ENCODE measurements at places on chromosomes 5 and 9.
A peak's percentile ranks its signal among the peaks of the same experiment; 100 is the strongest.

- no peak for DNase-seq
Measured at GRCh38 chr5:146400201-146400600, 46.9 kb upstream of the TCERG1 start.

DNA sequence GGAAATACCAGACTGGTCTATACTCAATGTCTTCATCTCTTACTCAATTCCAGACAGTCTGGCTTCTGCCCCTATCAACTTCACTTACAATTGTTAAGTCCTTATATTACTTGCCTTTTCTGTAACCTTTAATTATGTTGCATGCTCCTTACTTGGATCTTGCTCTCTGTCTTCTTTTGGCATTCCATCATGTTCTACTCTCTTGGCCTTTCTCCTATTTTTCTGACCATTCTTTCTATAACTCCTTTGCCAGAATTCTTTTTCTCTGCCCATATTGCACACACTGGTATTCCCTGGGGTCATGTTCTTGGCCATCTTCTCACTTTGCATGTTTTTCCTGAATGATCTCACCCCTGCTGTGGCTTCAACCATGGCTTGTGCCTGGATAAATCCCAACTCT is 209.8 kb upstream of the ZNF462 start:
- DNase-seq = no peak

- DNase-seq = no peak
Measured at GRCh38 chr9:117526674-117527073, 111.8 kb upstream of the ASTN2 start.

DNA sequence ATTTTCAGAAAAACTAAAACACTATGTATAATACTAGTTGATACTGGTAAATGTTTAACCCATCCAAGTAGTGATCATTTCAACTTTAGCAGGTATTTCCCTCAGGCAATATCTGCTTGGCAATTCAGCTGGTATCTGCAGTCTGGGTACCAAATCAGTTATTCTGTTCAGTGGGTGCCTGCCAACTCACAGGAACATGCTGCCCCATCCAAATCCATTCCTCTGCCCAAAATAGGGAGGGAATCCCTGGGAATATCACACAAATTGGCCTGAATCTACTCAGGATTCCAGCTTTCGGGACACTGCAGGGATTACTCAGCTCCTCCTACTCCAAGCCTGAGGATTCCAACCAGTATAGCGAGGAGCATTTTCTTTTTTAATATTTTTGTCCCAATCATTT is 61.7 kb upstream of the PDE4D start:
- DNase-seq = no peak

DNA sequence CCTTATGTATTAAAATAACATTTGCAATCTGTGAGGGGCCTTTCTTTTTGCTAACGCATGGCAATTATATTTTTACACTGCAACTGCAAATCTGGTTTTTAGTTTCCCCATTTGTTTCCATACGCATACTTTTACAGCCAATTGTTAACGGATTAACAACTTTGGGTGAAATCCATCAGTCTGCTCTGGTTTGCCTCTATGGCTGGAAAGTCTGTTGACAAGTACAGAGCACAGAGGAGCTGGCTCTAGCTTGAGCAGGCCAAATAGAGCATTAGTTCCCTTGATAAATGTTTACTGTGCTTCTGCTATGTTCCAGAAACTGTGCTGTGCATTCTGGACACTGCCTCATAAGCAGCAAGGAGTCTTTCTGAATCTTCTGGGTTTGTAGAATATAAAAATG is 400.4 kb upstream of the KIF2A start:
- no peak for DNase-seq

- no peak for DNase-seq
Measured at GRCh38 chr9:112380102-112380824, at the start of gene HSDL2. Gene HSDL2 (plus strand): TSS chr9:112380108. CDS start chr9:112380164, 56 bp downstream.

- DNase-seq = no peak
Measured at GRCh38 chr5:133234911-133235310, 183.1 kb downstream of the HSPA4 start.

DNA sequence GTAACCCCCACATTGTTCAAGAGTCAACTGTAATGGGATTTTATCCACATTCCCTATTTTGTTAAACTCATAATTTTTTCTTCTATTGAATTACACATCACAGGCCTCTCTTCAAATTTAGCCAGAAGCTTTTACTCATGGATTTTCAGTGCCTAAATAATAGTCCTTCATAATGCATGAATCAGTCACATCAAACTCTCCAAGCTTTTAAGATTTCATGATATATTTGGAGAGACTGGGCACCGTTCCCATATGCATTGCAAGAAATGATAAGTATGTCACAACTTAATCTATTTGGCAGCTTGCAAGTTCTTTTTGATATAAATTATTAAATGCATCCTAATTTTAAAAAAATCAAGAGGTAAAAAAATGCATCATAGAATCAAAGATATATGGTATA is 465.9 kb downstream of the DMAC1 start:
- no peak for DNase-seq

DNA sequence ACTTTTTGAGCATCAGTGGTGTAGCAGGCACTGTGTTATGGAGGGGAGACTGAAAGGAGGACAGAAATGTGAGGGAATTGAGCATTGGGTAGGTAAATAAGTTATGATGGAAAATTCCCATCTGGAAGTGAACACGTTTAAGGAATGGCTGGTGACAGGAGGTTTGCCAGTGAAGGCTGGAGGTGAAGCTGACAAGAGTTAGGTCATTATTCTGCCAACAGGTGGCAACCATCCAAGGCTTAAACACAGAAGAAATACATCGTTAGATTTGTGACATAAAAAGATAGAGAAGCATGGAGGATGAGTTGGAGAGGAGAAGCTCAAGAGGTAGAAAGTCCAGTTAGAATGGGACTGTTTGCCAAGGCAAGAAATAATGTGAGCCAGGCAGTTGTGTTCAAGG is 455.3 kb upstream of the SGCD start:
- no peak for DNase-seq

GRCh38 chr5:154811653-154812465 is 38.5 kb downstream of the FAXDC2 start:
- DNase-seq = peak; percentile 25

DNA sequence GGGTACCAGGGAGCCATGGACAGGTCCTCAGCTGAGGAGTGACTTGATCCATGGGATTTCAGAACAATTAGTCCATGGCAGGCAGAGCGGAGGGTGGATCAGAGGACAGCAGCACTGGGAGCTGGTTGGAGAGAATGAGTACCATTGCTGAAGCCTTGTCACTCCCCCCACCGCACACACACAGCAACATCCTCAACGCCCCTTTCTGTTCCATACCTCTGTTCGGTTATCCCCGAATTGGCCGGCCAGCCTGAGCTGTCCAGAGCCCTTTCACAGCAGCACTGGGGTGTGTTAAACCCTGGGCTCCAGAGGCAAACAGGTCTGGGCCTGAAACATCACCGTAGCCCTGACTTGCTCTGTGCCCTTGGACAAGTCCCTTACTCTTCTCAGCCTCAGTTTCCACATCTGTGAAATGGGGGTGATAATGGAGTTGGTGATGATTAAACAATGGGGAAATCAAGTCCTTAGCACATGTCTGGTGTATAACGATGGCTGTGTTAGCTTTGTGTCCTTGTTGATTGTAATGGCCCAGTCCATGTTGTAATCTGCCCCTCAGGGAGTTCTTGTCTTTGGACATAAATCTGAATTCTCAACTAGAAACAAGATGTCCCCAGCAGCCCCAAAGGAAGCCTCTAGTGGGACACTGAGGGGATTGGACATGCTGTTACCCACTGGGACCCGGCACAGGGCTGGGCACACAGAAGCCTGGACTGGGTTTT is 16.9 kb downstream of the GSN start:
- no peak for DNase-seq

DNA sequence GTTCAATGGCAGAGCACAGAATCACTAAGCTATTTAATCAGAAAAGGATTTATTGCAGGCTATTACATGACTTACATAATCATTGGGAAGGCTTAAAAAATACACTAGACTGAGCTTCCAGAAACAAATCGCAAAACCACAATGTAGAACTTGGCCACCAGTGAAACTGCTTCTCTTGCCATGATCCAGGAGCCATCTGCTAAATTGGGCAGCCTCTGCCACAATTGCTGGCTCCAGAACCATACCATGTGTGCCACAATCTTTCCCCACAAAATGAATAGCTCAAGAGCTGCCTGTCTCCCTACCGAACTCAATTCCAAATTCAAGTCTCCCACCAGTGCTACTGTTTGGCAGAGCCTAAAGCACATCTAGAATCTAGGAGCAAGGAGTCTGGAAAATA is 9.8 kb upstream of the ERAP1 start:
- DNase-seq = no peak

GRCh38 chr5:171750311-171750788 is 35.3 kb upstream of the SMIM23 start:
- no peak for DNase-seq

- no peak for DNase-seq
Measured at GRCh38 chr5:129051283-129051682, 43.3 kb upstream of the ISOC1 start.

GRCh38 chr5:14250084-14250695 is 107.0 kb downstream of the TRIO start:
- DNase-seq = peak; percentile 55

- no peak for DNase-seq
Measured at GRCh38 chr5:125560476-125561225, 814.2 kb upstream of the ZNF608 start.

GRCh38 chr5:14450018-14450524 is 131.5 kb upstream of the OTULINL start:
- DNase-seq = no peak

DNA sequence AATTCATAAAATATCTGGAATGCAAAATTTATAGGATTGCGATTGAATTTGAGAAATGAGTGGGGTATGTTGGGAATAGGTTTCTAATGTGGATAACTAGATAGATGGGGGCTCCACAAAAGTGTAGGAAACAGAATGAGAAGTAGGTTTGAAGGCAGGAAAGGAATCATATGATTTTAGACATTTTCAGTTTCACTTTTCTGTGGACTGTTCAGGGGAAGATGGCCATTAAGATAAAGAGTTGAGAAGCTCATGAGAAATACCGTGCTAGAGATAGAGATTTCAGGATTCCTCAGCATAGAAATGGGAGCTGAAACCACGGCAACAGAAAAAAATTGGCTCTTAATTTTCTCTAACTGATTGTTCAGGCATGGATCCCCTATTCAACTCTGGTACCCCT is 163.4 kb upstream of the CD180 start:
- no peak for DNase-seq

- DNase-seq = no peak
Measured at GRCh38 chr9:93431539-93432105, 19.9 kb upstream of the FAM120A start.

- no peak for DNase-seq
Measured at GRCh38 chr5:56313004-56313531, 79.9 kb upstream of the ANKRD55 start.

GRCh38 chr9:84867186-84867585 is 197.7 kb downstream of the NTRK2 start:
- no peak for DNase-seq

DNA sequence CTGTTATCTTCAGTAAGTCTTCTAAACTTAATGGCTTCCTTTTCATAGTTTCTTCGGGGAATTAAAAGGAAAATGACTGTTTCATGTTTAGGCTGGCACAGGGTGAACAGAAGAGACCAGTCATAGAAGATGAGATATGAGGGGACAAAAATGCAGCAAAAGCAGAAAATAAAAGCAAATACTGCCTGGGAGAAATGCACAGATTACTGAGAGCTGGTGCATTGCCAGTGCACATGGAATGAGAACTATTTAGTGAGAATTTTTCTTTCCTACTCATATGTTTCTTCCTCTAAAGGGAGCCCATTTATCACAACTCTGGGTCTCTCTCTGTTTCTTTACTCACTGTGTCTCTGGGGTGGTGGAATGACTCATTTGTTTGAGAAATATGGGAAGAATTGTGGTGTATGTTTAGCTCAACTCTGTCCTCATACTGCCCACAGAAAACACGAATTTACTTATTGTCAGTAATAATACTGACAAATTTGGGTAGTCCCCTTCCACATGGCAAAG is 25.9 kb upstream of the ANKRD55 start:
- no peak for DNase-seq

- DNase-seq = no peak
Measured at GRCh38 chr9:83449983-83450382, 88.2 kb downstream of the FRMD3 start.

DNA sequence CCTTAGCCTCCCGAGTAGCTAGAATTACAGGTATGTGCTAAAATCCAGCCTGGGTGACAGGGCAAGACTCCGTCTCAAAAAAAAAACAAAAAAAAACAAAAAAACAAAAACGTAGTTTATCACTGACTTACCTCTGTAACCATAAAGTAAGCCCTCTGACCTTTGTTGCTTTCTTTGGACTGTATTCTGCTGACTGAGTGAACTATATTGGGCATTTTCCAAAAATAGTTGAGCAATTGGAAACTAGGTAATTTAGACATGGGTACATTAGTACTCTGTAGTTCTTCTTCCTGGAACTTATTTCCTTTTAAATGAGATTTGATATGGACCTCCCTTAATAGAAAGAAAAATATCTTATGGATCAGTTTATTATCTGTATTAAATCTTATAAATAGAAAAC is 66.6 kb downstream of the ANKHD1 start:
- no peak for DNase-seq

DNA sequence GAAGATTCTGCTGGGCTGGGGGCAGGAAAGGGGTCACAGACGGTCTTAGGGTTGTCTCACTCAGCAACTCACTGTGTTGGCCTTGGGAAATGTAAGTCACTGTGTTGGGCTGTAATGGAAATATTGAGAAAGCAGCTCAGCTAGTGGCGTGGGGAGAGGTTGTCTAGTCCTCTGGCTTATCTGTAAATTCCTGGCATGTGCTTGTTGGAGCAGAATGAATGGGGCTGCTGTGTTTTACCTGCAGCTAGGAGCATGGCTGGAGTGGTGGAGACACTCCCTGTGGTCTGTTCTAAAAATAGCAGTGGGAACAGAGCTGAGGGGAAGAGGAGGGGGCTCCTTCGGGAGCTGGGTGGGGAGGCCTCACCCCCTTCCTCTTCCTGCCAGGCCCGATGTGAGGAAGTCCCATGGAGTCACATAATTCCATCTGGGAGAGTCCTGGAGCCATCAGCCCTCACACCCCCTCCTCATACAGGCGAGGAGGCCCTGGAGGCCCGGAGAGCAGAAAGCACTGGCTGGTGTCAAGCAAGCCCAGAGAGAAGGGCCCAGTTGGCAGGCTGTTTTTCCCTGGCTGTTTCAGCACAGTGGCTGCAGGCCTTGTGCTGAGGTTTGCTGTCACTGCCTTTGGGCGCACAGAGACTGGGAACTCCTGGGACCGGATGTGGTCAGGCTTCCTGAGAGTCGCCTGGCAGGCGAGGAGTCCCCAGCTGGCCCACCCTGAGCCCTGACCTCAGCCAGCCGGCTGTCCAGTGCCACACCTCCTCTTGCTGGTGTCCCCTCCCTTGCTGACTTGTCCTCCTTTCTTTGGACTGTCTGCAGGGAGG is 84.9 kb downstream of the RGS3 start:
- DNase-seq = no peak

GRCh38 chr9:125475385-125475784 is 213.8 kb downstream of the GAPVD1 start:
- no peak for DNase-seq

- no peak for DNase-seq
Measured at GRCh38 chr9:4490705-4491625, 697 bp downstream of the SLC1A1 start.

- DNase-seq = no peak
Measured at GRCh38 chr9:36632892-36633291, 60.2 kb downstream of the MELK start.

Data from epithelial cell of proximal tubule (primary cell).